SHP77 (cell line): ENCODE measurements at places on chromosomes 1 and 21.

DNA sequence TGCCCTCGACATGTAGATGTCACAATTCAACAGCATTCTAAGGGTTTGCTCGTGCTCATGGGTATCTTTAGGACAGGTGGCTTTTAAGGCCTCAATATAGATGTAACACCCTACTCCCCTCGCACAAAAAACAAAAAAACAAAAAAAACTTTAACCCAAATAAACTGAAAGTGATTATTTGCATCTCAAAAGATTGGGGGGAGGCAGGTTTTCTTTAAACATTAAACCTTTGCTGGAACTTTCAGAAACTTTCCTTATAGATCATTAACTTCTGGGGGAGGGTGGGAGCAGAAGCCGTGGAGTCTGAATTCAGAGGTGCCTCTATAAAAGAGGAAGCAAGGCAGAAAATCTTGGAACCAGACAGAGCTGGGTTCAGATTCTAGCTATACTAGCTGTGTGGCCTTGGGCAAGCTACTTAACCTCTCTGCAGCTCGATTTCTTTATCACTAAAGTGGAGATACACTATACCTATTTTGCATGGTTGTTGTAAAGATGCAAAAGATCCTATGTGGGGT lies 3.2 kb upstream of the KIAA1614 start:
- no peak for DNase-seq

DNA sequence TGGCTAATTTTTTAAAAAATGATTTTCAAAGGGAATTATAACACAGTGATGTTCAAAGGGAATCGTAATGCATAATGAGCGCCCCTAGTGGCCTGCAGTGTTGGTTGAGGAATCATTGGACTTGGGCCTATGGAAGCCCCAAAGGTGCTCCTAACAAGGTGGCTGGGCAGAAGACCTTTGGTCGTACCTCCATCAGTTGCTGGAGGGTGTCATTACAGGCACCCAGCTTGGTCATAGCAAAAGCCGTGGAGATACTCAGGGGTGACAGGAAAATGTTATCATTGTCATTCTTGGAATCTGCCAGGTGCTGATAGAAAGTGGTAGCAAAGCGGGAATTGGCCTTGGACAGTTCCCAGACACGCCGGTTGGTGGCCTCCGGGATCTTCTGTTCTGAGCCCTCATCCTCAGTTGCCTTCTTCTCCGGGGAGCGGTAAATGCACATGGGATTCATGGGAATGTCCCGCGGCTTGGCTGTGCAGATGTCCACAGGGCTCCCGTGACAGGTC lies 2.7 kb downstream of the SERPINC1 start:
- no peak for DNase-seq

GRCh38 chr21:46431884-46432488 lies 26.7 kb upstream of the DIP2A start:
- DNase-seq: no peak

- no peak for DNase-seq
Measured at GRCh38 chr1:202689493-202690342, 20.5 kb downstream of the SYT2 start.

DNA sequence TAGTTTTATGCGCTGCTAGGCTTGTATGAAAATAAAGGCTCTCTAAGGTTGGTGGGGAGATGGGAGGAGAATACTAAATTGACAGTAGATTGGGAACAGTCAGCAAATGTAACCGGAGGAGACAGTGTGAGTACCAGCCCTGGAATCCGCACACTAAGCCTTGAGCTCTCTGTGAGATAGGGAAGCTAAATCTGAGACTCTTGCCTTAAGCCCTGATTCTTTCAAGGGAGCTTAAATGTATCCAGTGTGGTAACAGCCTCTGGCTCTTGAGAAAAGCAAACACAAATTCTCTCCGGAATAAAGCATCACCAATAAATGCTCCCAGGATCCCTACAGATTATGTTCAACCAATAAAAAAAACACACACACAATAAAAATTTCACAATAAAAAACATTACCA lies 33.0 kb upstream of the PDPN start:
- DNase-seq: no peak

- peak; percentile 69 for DNase-seq
Measured at GRCh38 chr1:153677718-153678518, 570 bp upstream of the NPR1 start.

DNA sequence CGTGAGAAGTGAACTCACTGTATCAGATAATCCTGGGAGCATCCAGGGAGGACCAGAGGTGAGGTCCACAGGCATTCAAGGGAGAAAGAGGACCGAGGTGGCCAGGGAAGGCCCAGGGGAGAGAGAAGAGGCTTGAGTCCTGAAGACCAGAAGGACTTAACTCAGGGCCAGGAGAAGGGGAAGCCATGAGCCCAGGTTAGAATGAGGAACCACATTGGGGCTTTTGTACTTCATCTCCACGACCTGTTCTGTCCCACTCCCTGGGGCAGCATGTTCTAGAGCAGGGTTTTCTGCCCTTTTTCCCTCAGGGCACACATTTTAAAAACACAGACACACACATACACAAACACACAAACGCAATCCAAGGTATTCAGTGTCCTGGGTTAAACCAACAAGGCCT lies 8.4 kb downstream of the LGR6 start:
- no peak for DNase-seq
